ENCODE measurements at places on chromosomes 6 and 20.

DNA sequence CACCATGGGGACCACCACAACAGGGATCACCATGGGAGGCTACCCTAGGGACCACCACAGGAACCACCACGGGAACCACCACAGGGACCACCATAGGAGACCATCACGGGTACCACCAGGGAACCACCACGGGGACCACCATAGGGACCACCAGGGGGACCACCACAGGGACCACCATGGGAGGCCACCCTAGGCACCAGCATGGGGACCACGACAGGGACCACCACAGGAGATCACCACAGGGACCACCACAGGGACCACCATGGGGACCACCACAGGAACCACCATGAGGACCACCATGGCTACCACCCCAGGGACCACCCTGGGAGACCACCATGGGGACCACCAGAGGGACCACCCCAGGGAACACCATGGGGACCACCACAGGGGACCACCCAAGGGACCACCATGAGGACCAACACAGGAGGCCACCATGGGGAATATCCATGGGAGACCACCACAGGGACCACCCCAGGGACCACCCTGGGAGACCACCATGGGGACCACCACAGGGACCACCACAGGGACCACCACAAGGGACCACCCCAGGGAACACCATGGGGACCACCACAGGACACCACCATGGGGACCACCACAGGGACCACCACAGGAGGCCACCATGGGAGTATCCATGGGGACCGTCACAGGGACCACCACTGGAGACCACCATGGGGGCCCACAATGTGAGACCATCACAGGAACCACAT is 67.6 kb upstream of the MPC1 start:
- no peak for DNase-seq

DNA sequence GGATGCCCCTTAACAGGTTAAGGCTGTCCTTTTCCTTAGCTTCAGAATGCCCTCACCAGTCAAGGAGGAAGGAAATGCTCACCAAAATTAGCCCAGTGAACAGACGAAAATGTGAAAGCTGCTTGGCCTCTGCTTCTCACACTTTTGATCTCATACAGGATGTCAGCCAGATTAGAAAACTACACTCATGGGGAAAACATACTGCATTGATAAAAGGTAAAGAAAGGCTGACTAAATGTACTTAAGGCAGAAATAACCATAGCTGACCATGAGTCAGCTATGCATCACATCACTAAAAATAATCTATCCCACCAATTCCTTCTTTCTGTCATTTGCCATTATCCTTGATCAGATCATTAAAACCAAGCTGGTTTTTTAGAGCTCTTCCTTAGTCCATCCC is 198.4 kb upstream of the TENT5A start:
- DNase-seq, result no peak

- DNase-seq, result no peak
Measured at GRCh38 chr6:125182237-125183008, 28.9 kb downstream of the TPD52L1 start.

DNA sequence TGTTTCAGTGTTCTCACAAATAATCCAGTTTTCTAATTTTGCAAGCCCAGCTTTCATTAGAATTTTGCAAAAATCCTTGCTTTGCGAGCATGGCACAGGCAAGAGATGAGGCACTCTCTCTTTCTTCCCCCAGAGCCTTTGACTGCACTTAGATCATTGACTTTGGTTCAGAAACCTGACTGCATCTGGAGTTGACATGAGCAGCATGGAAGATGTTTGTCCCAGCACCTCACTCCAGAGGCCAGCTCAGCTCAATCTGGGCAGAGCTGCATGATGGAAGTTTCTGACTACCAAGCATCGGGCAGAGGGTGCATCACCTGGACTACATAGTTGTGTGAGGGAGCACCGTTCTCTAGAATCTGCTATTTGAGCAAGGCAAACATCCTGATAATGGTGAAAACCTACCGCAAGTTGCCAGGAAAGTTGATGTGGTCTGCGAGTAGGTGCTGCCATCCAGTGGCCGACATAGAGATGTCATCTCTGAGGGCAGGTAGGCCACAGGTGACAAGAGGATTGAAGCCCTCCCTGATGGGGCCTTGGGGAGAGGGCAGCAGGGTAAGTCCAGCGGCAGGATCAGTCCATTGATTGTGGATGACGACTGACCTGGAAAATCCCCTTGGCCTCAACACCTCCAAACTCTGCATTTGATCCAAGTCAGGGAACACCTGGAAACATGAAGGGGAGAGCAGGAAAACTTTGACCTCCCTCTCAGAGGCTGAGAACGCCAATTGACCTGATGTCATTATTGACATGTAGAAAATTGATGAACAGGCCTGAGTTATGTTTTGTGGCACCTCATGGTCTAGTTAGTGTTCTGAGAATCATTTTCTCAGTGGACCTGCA is 3.8 kb upstream of the LPA start:
- no peak for DNase-seq

- no peak for DNase-seq
Measured at GRCh38 chr6:139659711-139660110, 285.3 kb upstream of the CITED2 start.

- DNase-seq, result no peak
Measured at GRCh38 chr20:52179331-52180179, 12.0 kb downstream of the ZFP64 start.

DNA sequence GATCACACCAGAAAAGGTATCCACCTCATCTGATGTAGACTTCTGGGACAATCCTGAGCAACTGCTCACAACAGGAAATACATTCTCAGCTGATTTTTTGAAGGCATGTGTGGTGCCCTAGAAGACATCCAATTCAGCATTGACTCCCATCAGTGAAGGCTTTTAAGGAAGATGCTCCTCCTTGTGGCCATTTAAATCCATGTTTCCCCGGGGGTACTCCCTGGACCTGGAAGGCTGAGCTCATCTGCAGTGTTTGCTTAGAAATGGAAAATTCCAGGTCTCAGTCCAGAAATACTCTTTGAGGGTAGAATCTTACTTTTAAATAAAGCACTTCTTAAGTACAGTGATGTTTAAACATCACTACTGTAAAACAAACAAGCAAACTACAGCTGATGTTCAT is 195.5 kb upstream of the PDE10A start:
- DNase-seq, result no peak

All from amygdala (tissue), 56 donors.